ENCODE measurements at places on chromosomes 6 and 20.

DNA sequence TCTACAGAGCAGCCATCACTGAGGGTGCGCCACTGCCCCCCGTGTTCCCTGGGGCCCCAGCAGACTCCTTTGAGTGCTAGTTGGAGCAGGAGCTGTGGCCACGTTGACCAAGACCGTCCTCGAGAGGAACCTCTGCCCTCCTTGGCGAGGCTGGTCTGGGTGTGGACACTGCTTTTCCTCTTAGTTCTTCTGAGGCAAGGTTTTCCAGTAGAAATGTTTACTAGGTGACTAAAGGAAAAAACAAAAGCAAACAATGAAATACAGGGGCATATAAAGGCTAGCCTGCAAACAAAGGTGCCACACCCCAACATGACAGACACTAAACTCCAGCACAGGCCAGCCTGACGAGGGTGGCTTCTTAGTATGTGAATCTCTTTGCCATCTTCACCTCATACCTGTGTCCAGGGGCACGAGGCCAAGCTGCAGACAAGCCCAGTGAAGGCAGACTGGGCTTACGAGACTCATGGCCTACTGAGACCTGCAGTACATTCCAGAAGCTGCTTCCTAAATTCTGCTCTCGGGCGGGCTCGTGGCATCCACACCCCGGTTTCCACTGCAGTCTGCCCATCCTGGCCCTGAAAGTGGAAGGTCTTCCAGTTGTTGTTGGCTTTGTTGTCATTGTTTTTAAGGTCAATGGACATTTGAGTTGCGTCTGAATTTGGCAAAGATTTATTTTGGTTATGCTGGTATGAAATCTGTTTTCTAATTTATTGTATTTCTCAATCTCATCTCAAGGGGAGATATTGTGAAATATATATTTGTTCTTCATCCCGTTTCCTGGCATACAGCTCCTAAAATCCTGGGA lies 39.2 kb downstream of the FAM50B start:
- DNase-seq, result no peak

- DNase-seq, result no peak
These were observed 8.7 kb upstream of the IFNGR1 start for GRCh38 chr6:137227871-137228302.

DNA sequence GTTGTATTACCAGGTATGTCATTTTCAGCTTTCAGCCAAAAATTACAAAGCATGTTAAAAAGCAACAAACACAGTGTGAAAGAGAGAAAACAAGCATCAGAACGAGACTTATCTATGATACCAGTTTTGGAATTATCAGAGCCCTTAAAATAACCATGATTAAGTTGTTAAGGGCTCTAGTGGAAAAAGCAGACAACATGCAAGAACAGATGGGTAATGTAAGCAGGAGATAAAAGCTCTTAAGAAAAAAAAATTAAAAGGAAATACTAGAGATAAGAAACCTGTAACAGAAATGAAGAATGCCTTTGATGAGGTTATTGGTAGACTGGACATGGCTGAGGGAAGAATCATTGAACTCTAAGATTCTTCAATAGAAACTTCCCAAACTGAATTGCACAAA lies 127.5 kb upstream of the SCGN start:
- DNase-seq, result no peak

- no peak for DNase-seq
These were observed 122.5 kb downstream of the RNGTT start for GRCh38 chr6:88840796-88841539.

DNA sequence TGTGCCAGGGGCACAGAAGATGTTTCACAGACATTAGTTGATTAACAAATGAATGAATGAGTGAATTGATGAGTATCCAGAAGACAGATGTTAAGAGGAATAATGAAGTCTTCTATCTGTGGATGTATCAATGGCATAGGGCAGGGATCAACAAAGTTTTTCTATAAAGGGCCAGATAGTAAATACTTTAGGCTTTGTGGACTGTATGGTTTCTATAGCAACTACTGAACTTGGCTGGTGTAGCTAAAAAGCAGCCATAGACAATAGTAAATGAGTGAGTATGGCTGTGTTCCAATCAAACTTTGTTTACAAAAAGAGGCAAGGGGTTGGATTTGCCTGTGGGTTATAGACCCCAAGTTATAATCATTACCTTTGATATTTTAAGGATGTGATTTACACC lies 144.0 kb downstream of the PRL start:
- DNase-seq, result no peak

- no peak for DNase-seq
These were observed 240.5 kb upstream of the SUPT3H start for GRCh38 chr6:45618259-45618658.

DNA sequence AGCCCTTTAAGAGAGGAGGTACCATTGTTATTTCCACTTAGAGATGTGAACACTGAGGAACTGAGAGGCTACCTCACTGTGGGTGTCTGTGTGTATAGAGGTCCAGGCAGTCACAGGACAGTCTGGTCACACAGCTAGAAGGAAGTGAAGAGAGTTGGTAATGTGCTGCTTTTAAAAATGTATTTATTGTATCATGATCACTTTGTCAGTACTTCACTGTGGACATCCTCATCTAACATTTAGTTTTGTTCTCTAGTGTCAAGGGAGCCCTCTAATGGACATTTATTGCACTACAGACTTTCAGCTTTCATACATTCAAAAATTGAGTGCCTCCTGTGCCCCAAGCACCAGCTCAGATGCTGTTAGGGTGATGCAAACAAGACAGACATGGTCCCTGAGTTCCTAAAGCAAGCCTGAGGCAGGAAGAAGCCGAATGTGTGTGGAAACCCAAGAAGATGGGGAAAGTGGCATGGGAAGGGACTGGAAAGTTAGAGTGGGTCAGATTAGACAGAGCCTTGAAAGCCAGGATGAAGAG lies 123.0 kb downstream of the SLC16A10 start:
- no peak for DNase-seq

- no peak for DNase-seq
These were observed 100.4 kb downstream of the CD83 start for GRCh38 chr6:14217728-14218518.

GRCh38 chr6:31485055-31485454 lies 12.9 kb upstream of the MICB start:
- DNase-seq, result no peak

DNA sequence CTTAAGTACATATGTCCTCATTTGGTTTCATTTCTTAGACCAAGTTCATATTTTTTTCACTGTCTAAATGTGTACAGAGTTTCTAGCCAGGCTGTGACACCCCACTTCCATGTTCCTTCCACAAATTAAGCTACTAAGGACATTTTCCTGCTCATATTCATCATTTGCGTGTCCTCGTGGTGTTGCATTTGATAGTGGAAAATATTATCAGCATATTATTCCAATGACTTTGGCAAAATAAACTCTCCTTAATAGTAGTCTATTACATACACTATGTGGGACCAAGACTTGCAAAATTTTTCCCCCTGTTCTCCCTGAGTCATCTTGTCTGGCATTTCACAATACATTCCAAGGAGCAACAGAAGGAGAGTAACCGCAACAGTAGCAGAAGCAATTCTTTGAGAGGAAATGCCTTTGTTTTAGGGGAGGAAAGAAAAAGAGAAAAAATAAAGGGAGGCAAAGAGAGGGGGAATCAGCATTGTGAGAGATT lies 599.2 kb downstream of the COL12A1 start:
- DNase-seq, result no peak

- no peak for DNase-seq
These were observed 3.2 kb downstream of the LEMD2 start for GRCh38 chr6:33785778-33786177.

GRCh38 chr20:58071298-58071697 lies 157.2 kb downstream of the ANKRD60 start:
- no peak for DNase-seq

- peak; percentile 21 for DNase-seq
These were observed 93.6 kb downstream of the NCR2 start for GRCh38 chr6:41428996-41429421.

DNA sequence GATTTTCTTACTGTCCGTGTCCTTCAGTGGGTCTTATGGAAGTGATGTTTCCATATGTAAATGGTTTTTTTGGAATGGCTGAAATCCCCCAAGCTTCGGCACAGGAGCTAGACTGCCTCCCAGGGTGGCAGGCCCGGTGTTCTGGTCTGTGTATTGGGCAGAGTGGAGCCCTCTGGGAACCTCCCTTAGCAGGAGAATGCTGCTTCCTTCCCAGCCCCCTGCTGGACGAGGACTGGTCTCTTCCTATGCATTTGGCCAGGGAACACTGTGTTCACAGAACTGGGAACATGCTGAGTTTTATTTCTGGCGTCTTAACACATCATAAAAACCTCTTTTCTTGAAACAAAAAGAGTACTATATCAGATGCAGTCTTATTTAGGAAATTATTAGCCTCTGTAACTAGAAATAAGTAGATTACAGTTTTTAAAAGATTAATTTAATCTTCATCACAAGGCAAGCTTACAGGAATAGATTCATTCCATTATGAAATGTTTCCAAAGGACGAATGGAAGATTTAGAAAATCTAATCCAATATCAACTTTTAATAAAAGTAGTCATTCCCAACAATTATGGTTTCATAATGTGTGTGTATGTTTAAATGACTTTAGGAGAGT lies 56.6 kb downstream of the SYTL3 start:
- DNase-seq, result no peak

DNA sequence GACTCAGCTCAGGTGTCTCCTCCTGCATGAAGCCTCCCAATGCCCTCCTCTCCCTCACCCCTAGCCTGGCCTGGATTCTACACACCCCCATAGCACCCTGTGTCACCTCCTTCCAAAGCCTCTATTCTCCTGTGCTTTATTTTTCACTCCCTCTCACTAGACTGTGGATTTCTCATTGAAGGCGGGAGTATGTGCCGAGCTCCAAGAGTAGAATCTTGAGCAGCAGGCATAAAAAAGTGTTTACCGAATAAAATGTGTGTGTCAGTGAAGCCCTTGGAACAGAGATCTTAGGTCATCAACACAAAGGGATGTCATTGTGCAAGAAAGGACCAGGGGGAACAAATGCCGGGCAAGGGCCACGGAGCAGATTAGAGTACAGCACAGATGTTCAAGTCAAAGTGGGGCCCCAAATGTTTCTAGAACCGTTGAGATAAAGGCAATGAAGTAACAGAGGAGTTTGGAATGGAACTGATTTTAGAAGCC lies 106.1 kb upstream of the TMEM170B start:
- DNase-seq, result no peak

GRCh38 chr20:59063358-59064213 lies 21.0 kb upstream of the PRELID3B start:
- no peak for DNase-seq

- no peak for DNase-seq
These were observed 1288.6 kb upstream of the CITED2 start for GRCh38 chr6:140663094-140663493.

DNA sequence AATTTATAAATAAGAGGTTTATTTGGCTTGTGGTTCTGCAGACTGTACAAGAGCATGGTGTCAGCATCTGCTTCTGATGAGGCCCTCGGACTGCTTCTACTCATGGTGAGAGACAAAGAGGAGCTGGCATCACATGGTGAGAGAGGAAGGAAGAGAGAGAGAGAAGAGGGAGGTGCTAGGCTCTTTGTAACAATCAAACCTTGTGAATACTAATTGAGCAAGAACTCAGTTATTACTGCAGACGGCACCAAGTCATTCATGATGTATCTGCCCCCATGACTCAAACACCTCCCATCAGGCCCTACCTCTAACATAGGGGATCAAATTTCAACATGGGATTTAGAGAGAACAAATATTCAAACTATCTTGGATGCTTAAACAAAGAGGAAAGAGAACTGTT lies 6.3 kb upstream of the SIRPG start:
- DNase-seq, result no peak

DNA sequence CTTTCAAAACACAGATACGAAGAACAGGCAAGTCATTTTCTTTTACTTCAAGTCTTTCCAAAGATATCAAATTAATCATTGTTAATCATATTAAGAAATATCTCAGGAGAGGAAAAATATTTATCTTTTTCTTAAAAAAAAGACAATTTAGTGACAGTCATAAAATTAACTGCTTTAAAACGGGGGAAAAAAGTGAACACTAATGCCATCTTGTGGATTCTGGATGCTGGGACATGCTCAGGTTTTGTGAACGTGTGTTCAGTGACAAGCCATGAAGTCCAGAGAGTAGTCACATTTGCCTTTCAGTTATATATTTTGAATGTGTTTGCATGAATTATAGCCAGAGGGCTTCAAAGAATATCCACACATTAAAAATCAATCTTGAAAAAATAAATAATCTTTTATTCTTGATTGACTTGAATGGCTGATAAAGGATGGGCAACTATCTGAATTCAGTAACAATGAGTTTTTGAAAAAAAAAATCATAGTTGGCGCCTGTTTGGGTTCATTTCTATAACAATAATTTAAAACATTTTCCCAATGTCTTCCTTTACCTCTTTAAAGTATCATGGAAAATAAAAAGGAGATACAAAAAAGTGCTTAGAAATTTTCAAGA lies 74.7 kb upstream of the NOX3 start:
- no peak for DNase-seq

GRCh38 chr6:12899046-12899833 lies 182.7 kb downstream of the PHACTR1 start:
- no peak for DNase-seq

GRCh38 chr6:52620055-52620905 lies 43.4 kb upstream of the TRAM2 start:
- no peak for DNase-seq

GRCh38 chr6:44250067-44250717 lies 3.3 kb downstream of the HSP90AB1 start:
- DNase-seq, result no peak

DNA sequence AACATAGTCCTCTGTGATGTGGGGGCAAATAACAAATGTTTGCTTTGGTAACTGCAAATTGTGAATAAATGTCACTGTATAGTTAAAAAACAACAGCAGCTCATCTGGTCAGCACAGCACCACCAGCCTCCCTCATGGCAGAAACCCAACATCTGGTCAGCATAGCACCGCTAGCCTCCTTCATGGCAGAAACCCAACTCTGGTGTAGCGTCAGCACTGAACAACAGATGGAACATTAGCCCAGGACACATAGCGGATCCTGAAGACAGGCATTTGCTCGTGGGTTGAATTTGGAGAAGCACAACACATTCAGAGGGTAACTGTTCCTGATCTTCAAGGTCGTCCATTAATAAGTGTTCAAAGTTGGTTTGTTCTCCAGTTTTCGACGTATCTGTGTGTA lies 265.9 kb downstream of the DLL1 start:
- no peak for DNase-seq

- DNase-seq, result no peak
These were observed 144.2 kb downstream of the MYO6 start for GRCh38 chr6:75893058-75893775.

- DNase-seq, result no peak
These were observed 70.4 kb upstream of the PDE10A start for GRCh38 chr6:165733489-165733791.

- DNase-seq, result no peak
These were observed 44.7 kb downstream of the EYA2 start for GRCh38 chr20:46939031-46939965.

DNA sequence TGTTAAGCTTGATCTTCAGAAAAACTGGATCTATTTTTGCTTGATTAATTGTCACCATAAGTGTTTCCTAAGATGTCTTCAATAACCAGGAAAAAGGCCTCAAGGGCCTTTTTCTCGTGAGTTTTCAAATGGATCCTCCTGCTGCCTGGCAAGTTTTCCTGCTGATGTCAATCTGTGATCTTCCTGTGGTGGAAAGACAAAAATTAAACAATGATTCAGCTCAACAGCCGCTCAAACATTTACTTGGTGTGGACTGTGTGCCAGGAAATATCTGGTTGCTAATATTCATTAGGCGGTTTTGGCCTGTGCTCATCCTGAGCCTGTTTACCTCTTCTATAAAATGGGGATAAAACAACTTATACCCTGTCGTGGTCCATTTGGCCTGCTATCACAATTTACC lies 35.4 kb upstream of the SSTR4 start:
- no peak for DNase-seq

- no peak for DNase-seq
These were observed 135.0 kb downstream of the CLIC5 start for GRCh38 chr6:45880676-45881075.

- DNase-seq, result no peak
These were observed 20.9 kb downstream of the UTRN start for GRCh38 chr6:144305985-144306384.

All from activated CD8-positive, alpha-beta memory T cell treated with anti-CD3 and anti-CD28 coated beads for 4 hours (primary cell).